NCI-H2081 treated with DMSO at 0.1 percent for 48 hours (cell line): ENCODE measurements at places on chromosomes 12 and 14.

DNA sequence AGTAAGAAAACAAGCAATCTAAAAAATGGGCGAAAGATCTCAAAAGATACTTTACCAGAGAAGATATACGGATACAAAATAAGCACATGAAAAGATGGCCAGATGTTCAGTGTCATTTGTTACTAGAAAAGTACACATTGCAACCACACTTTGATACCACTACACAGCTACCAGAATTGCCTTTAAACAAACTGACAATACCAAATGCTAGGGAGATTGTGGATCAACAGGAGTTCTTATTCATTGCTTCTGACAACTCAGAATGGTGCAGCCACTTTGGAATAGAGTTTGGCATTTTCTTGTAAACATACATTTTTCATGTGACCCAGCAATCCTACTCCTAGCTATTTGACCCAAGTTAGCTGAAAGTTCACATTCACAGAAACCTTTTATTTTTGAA is 136.3 kb downstream of the FUT8 start:
- no peak for DNase-seq

GRCh38 chr12:1738446-1738845 is 47.6 kb downstream of the ADIPOR2 start:
- no peak for DNase-seq

DNA sequence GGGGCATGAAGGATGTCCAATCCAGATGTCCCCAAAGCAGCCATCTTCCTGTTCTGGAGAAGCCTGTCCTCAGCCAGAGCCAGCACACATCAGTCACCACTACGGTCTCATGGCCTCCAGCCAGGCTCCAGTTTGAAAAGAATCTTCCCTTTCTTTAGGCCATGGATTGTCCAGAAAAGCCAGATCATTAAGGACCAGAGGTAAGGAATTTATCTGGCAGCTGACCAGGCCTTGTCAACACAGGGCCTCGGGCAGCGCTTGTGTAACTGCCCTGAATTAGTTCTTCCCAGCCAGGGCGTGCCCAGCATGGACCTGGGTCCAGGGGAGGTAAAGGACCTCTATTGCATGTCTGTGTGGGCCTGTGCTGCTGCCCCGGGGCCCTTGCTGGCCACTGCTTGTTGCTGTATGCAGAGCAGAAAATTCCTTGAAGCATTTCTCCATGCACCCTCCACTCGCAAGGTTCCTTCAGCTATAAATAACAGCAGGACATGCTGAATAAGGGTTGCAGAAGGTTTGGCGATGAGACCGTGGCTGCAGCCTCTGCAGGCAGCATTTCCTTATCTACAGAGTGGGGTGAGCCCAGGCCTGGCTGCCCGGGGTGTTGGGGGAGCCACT is 21.7 kb upstream of the VPS37B start:
- DNase-seq: no peak

DNA sequence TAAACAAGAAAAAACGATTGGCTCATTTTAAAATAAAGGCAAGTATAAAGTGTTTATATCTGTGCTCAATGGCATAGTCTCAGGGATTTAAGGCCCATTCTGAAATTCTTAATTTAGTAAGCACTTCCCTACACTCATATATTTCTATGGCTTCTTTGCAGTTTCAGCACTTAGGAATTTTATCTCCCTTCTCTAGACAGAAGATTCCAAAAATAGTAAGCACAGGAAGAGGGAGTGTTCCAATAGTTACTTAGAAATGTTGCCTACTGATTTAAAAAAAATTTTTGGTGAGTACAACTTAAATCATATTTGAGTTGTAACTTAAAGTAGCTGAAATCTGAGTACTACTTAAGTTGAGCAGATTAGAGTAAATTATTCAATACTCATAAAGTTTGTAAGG is 19.8 kb downstream of the INSM2 start:
- DNase-seq: no peak

DNA sequence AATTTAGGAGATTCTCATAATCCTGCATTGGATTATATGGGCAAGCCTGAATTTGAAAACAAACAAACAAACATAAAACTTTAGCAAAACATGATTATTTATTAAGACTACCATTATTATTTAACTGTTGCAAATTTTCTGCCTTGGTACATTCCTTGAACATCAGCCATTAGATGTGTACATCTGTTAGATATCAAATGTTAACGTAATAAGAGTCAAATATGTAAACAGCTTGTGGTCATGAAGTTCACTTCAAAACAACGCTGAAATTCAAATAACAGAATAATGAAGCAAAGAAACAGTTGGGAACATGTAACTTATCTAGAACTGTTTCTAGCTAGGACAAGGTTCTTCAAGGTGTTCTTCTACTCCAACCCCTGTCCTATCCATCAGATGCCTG is 14.3 kb upstream of the TMX1 start:
- DNase-seq: no peak
